Activated naive CD8-positive, alpha-beta T cell treated with anti-CD3 and anti-CD28 coated beads, Interleukin-2, amount 10 ng/mL, durations not matched to agents 7 days and 5 days (primary cell): ENCODE measurements at places on chromosomes 5 and 9. TPM values are rescaled to one million over a fixed set of nuclear protein-coding genes. Genes with fewer than 3 reads are reported as not detected.

The INSYN2B gene
- total RNA-seq, result not detected

The GPX8 gene
- total RNA-seq, result not detected

The TMEM174 gene
- total RNA-seq, result not detected

The SPATA31C1 gene
- not detected for total RNA-seq

The PCDHGA1 gene
- total RNA-seq, result 0.31 TPM
